ENCODE measurements at places on chromosomes 3 and 15.
A peak's percentile ranks its signal among the peaks of the same experiment; 100 is the strongest.

- no peak for DNase-seq
Observed at GRCh38 chr15:69857686-69858391, 239.9 kb downstream of the TLE3 start.

- no peak for DNase-seq
Observed at GRCh38 chr3:5272387-5272786, 84.9 kb downstream of the EDEM1 start.

- DNase-seq = no peak
Observed at GRCh38 chr3:147613725-147614124, 204.6 kb downstream of the ZIC1 start.

GRCh38 chr15:77034695-77035489, 36.0 kb downstream of the TSPAN3 start:
- peak; percentile 80 for DNase-seq
